ENCODE measurements at places on chromosomes 16 and 17.

GRCh38 chr17:60138769-60139437, 10.9 kb upstream of the CA4 start:
- no peak for DNase-seq

- no peak for DNase-seq
These were observed 2.8 kb downstream of the TRAF4 start for GRCh38 chr17:28746611-28747050.

DNA sequence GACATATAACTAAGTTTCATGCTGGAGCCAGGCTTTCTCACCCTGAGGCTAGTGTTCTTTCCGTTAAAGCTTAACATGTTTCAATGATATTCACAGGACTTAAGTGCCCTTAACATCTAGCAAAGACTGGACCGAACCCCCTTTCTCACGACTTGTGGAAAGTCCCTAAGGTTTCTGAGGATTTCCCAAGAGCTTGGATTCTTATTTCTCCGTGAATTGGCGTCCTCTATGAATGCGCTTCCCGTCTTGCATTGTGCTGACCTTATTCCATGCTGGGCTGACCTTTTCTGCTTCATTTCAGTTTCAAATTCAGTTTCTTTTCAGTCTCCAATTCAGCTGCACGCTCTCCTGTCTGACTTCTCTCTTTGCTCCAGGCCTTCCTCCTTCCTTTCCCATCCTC, 206.4 kb downstream of the HS3ST3A1 start:
- DNase-seq, result no peak

GRCh38 chr16:85554114-85554888, 58.8 kb upstream of the GSE1 start:
- DNase-seq, result peak; percentile 39

All from esophagus squamous epithelium (tissue), 5 donors.